Activated naive CD8-positive, alpha-beta T cell treated with anti-CD3 and anti-CD28 coated beads for 36 hours (primary cell): ENCODE measurements at places on chromosomes 2 and 18. TPM values are rescaled to one million over a fixed set of nuclear protein-coding genes. Genes with fewer than 3 reads are reported as not detected.

- H3K27ac ChIP-seq, result no peak overlapping the region
- H3K36me3 ChIP-seq, result no peaks in the 10 kb centered on the region
- H3K4me3 ChIP-seq, result no peak overlapping the region
- peaks cover 7% of the 10 kb centered on the region for H3K4me1 ChIP-seq
- H3K27me3 ChIP-seq, result peaks cover 5% of the 10 kb centered on the region
These were observed 98.0 kb upstream of the ZSWIM2 start for GRCh38 chr2:186946896-186947467.

The APCDD1 gene
- not detected for total RNA-seq

DNA sequence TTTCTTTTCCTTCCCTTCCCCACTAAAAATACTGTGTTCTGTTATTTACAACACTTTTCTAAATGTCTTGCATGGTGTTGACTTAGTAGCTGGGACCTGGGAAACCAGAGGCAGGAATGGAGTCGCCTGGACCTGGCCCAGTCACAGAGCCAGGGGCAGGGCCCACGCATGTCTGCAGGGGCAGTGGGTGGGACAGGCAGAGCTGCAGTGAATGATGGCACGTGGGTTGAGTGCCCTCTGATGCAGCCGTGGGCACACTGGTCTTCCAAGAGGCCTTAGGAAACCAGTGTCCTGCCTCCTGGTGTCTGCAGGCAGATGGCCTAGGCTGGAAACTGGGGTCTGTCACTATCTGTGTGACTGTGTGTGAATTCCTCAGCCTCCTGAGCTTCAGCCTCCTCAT lies 46.8 kb downstream of the ARHGEF4 start:
- H3K36me3 ChIP-seq, result no peaks in the 10 kb centered on the region
- H3K4me3 ChIP-seq, result no peak overlapping the region
- no peak for DNase-seq
- H3K27me3 ChIP-seq, result no peaks in the 10 kb centered on the region

The TUBA3E gene
- total RNA-seq, result not detected

The MRPS9 gene
- 57.1 TPM for total RNA-seq

The SKOR2 gene
- total RNA-seq, result not detected

DNA sequence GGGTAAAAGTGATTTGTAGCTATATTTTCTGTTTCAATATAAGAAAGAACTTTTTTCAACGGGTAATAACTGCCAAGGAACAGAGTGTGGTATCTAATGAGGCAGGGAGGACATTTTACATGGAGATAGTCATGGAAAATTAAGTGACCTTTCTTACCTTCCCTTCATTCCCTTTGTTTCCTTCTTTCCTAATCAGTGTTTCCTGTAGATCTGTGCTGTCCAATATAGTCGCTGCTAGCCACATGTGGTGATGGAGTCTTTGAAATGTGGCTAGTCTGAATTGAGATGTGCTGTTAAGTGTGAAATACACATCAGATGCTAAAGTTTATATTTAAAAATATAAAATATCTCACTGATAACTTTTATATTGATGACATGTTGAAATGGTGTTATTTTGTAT lies 81.8 kb downstream of the BABAM2 start:
- DNase-seq, result no peak
- peaks cover 29% of the 10 kb centered on the region for H3K4me1 ChIP-seq
- no peaks in the 10 kb centered on the region for H3K27me3 ChIP-seq
- no peak overlapping the region for H3K4me3 ChIP-seq

The ATP6V1C2 gene
- not detected for total RNA-seq

DNA sequence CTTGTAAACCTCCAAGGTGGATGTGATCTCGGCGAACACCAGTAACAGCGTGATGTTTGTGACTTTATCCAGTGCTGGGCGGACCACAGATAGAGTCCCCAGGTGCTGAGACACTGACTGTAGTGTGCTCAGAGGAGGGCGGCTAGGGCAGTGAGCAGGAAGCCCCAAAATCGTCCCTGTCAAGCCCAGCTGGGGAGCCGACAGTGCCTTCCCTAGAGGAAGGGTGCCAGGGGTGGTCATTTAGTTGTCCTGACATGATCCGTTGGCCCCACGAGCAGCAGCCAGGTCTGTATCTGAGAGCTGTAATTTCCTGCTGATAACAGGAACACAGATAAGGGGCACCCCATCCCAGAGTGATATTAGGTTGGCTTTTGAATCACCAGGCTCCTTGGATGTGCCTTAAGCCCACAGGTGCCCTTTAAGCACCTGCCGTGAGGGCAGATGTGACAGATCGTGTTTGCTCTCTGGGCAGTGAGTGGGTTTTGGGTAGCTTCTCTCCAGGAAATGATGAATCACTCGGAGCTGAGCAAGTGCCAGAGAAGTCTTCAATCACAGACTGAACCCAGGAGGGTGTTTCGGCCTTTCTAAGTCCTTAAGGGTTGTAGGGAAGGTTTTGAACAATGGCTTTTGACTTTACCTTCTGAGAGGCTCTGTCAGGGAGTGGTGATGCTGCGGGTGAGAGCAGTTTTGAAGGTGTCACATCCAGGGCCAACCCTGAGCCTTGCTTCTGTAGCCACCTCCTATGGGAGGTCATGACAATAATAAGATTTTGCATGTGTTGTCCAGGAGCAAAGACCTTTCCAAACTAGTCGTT lies 7.7 kb downstream of the LPIN1 start:
- H3K27ac ChIP-seq, result peak overlapping the region; percentile 97
- H3K4me1 ChIP-seq, result peaks cover 89% of the 10 kb centered on the region
- H3K27me3 ChIP-seq, result no peaks in the 10 kb centered on the region
- peaks cover 17% of the 10 kb centered on the region for H3K36me3 ChIP-seq
- H3K4me3 ChIP-seq, result peak overlapping the region; percentile 76
- peak; percentile 80 for DNase-seq

DNA sequence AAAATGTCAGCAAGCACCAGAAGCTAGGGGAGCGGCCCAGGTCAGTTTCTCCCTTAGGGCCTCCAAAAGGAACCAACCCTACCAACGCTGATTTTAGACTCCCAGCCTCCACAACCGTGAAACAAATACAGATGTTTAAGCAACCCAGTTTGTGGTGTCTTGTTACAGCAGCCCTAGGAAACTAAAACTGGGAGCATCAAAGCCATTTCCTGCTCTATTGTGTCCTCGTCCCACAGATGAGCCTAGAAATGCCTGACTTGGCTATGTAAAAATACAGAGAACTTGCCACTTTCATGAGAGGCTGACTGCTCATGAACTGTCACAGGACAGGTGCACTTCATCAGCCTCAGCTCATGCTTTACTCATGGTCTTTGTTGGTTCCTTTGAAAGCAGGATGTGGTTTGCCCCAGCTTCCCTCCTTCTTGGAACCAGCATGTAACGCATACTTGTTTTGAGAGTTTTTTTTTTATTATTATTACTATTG lies 97.6 kb upstream of the SLC39A10 start:
- peaks cover 61% of the 10 kb centered on the region for H3K4me1 ChIP-seq
- peak; percentile 73 for DNase-seq
- H3K27me3 ChIP-seq, result no peaks in the 10 kb centered on the region
- H3K36me3 ChIP-seq, result peaks cover 26% of the 10 kb centered on the region
